Stimulated activated CD4-positive, alpha-beta T cell treated with anti-CD3 and anti-CD28 coated beads, TNF-alpha, amount 100 ng/mL, for 4 hours (primary cell): ENCODE measurements at places on chromosomes 13 and 19.

- no peak for DNase-seq
Measured at GRCh38 chr13:51397262-51397941, 55.4 kb downstream of the INTS6 start.

DNA sequence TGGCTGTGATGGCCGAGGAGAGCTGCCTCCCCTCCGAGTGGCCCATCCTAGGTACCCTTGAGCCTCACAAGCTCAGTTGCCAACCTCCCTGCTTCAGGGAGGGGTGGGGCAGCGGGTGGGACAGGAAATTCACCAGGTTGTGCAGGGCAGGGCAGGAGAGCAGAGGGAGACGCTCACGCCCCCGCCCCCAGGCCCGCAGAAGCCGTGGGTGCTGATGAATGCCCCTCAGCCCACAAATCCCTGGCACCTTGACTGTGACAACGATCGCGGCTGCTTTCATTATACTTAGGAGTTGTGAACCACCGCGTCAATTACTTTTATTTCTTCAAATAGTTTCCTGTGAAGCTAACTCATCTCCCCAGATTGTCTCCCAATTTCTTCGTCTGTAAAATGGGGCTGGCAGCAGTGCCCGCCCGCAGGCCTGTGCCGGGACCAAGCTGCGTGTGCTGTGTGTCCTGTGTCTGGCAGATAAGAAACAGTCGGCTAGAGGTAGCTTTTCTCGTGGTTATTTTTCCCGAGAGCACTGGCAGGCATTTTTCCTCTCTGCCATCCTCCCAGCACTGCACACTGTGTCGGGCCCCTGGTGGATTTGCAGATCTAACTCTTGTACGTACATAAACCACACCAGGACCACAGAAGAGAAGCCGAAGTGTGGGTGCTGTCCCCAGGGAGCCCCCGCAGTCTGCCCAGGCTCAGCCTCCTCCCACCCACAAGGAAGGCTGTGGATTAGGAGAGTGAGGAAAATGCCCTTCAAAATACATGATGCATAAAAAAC is 7.9 kb upstream of the RASA3 start:
- DNase-seq: no peak

DNA sequence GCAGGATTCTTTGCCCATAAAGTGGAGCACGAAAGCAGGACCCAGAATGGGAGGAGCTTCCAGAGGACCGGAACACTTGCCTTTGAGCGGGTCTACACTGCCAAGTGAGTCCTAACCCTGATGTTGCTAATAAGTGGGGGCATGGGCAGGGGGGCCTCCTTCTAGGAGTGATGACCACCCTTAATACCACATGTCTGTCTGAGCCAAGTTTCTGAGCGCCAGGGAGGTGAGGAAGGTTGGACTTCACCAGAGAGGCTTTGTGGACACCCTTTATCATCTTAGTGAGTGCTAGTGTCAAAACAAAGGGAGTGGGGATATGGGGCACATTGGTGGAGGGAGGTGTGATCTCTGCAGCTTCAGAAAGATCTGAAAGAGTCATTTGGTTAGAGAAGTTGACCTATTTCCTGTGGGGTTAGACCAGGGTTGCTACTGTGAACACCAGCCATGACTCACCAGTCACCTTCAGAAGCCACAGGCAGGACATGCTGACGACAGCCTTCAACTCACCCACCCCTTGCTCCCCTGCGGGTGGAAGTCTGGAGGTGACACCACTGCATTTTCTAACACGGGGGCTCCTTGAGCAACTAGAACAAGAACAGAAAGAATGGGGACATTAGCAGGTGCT is 8.8 kb downstream of the ALOX5AP start:
- DNase-seq: peak; percentile 61

GRCh38 chr13:48501705-48502104 is 31.2 kb downstream of the RCBTB2 start:
- no peak for DNase-seq

DNA sequence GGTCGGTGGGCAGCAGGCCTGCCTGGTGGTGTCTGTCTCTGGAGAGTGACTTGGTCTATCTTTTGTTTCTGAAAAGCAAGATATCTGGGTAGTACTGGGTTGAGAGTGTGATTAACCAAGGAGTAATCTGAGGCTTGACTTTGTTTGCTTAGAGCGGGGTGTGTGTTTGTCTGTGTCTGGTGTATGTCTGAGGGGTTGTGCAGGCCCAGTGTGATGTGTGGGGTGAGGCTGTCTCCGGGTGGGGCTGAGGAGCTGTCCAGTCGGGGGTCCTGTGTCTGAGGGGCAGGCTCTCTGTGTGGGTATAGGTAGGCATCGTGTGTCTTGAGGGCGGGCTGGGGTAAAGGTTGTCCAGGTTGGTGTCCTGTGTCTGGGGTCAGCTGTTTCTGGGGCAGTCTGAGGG is 11.1 kb upstream of the TIMM50 start:
- no peak for DNase-seq

- DNase-seq: no peak
Measured at GRCh38 chr13:28340272-28340793, 154.6 kb downstream of the FLT1 start.
